Femur (tissue), 1 donor: ENCODE measurements at places on chromosomes 6 and 20.

- no peak for DNase-seq
Observed at GRCh38 chr6:27517928-27518787, 45.3 kb upstream of the ZNF184 start.

DNA sequence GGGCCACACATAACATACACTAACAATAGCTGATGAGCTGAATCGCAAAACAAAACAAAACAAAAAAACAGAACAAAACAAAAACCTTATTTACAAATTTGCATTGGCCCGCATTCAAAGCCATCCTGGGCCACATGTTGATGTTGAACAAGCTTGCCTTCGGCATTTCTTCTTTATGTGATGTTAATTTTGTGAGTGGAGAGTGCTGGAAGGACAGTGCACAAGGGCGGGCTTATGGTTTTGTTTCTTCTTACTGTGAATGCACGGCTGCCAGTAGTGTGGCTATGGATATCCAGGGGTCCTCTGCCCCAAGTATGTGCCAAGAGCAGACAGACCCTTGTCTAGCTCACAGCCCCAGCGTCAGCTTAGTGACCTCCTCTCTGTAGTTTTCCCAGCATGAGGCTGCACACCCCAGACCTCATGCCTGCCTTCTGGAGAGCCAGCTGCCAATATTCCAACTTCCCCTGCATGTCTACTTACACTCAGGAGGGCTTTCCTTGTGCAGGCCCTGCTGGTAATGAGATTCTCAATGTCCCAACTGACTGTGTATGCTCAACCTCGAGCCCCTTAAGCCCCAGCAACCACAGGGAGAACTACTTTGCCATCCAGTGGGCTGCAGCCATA lies 24.9 kb downstream of the ZNF292 start:
- DNase-seq = no peak

GRCh38 chr6:89596484-89596883 lies 42.1 kb downstream of the LYRM2 start:
- DNase-seq = no peak

DNA sequence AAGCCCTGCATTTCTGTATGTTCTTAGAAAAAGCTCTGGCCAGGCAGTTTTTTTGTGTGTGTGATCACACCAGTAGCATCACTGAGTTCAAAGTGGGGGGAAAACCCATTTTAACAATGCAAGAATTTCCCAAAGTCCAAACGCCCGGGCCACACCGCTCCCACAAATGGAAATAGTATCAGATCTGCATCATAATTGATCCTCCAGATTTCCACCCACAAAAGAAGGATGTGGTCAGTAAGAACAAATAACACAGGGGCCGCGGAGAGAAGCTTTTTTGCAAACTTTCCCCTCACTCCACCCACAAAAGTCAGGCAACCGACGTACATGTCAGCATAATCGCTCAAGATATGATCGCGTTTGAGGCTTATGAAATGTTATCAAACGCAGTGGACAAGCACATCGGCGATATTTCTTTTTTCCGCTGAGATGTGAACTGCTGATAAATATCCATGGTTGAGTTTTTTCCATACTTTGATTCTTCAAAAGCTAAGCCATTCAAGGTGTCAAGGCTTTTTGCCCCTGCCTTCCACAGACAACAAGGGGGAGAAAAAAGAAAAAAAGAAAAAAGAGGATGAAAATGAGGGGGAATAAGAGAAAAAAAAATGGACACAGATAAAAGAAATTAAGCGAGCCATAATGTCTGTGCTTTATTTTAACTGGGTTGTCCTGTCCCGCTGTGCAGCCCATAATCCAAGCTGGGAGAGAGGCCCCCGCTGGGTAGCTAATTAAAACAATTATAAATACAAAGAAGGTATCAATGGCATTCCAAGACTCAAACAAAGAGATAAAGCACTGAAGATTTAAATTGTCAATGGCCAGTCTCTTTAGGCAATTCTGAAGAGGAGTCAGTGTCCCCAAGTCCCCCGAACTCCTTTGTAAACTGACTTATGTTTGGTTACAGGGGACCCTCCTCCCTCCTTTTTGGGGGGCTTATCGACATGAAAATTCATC lies 143.5 kb downstream of the ZFP64 start:
- peak; percentile 49 for DNase-seq

- DNase-seq = peak; percentile 57
Observed at GRCh38 chr6:143205991-143206390, 145.3 kb downstream of the AIG1 start.
